ENCODE measurements at places on chromosomes 1 and 21. TPM values are rescaled to one million over a fixed set of nuclear protein-coding genes. Genes with fewer than 3 reads are reported as not detected.

DNA sequence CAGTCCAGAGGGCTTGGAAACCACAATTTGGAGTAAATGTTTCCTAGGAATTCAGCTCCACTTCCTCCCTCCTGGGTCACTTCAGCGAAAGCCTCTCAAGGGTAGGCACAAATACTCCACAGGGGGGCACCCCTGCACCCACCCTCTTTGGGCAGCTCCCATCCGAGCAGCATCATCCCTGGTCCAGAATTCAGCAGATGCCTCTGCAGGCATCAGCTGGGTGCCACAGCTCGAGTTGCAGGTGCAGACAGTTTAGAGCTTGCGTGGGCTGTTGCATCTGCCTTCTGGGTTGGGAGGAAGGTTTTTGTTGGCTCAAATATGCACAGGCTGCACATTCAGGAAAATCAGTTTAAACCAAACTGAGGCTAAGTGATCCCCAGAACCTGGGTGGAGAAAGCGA is 25.0 kb downstream of the KANK4 start:
- H3K27ac ChIP-seq, result no peak overlapping the region
- no peak for DNase-seq
- peaks cover 8% of the 10 kb centered on the region for H3K4me1 ChIP-seq
- H3K27me3 ChIP-seq, result no peaks in the 10 kb centered on the region

- DNase-seq, result no peak
- H3K27me3 ChIP-seq, result peaks cover 34% of the 10 kb centered on the region
- H3K27ac ChIP-seq, result peak overlapping the region; percentile 32
- H3K4me1 ChIP-seq, result peaks cover 22% of the 10 kb centered on the region
- peak overlapping the region; percentile 80 for H3K4me3 ChIP-seq
Measured at GRCh38 chr1:111738133-111738435, 1.1 kb downstream of the INKA2 start.

DNA sequence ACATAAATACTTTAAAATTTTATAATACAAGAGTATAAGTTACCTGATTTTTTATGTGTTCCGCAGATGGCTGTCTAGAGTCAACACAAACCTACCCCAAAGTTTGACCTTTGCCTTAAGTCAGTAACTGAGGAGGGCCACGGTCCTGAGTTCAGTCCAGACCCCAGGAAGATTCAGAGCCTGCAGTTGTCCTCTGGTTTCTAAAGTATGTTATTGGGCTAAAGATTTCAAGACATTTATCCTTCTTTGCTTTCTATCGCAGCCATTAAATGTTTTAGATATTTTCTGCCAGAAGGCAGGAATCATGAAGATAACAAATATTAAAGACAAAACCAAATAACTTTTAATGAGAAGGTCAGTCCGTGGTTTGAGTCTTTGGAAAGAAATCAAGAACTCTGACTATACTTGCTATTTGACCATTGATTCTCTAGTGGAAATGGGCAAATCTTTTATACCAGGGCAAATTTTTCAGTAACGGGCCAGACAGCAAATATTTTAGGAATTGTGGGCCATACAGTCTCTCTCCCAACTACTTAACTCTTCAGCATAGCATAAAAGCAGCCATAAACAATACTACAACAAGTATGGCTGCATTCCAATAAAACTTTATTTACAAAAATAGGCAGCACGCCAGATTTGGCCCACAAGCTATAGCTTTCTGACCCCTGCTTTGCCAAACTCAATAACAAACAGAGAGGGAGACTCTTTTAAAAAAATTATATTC is 38.0 kb upstream of the HAO2 start:
- H3K27ac ChIP-seq, result no peak overlapping the region
- peaks cover 8% of the 10 kb centered on the region for H3K4me1 ChIP-seq
- no peaks in the 10 kb centered on the region for H3K36me3 ChIP-seq
- no peak for DNase-seq

DNA sequence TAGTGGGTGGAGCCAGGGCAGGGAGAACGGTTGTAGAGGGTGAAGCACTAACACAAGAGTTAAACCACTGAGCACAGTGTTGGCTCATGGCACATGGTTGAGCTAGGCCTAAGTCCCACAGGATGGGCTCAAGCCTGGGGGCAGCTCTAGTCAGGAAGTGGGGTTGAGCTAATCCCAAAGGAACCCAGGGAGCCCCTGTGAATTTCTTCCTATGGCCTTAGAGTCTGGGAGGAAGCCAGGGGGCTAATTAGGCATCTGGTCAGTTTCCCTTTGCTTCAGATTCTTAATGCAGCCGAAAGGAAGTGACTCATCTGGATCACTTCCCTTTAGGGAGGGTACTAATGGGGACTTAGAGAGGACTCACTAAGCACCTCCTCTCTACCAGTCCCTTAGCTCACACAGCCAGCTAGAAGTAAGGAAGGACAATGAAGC is 10.1 kb downstream of the CFAP45 start:
- H3K4me1 ChIP-seq, result peaks cover 11% of the 10 kb centered on the region
- peaks cover 6% of the 10 kb centered on the region for H3K27me3 ChIP-seq
- no peaks in the 10 kb centered on the region for H3K36me3 ChIP-seq
- no peak for DNase-seq

SPRR3 gene
- total RNA-seq, result not detected

- no peaks in the 10 kb centered on the region for H3K27me3 ChIP-seq
- H3K27ac ChIP-seq, result no peak overlapping the region
- peak; percentile 30 for DNase-seq
- H3K4me3 ChIP-seq, result peak overlapping the region; percentile 87
Measured at GRCh38 chr1:46613661-46614603, 2.7 kb downstream of the MOB3C start.

GRCh38 chr1:74010206-74010605 is 187.8 kb downstream of the LRRIQ3 start:
- H3K27me3 ChIP-seq, result no peaks in the 10 kb centered on the region
- H3K4me3 ChIP-seq, result no peak overlapping the region
- peak; percentile 8 for DNase-seq
- no peaks in the 10 kb centered on the region for H3K36me3 ChIP-seq
- H3K27ac ChIP-seq, result no peak overlapping the region

- H3K27me3 ChIP-seq, result no peaks in the 10 kb centered on the region
- DNase-seq, result no peak
- H3K36me3 ChIP-seq, result peaks cover 31% of the 10 kb centered on the region
- no peak overlapping the region for H3K27ac ChIP-seq
- no peak overlapping the region for H3K4me3 ChIP-seq
- H3K4me1 ChIP-seq, result peaks cover 10% of the 10 kb centered on the region
Measured at GRCh38 chr1:36352910-36353878, 29.7 kb upstream of the EVA1B start.

- no peaks in the 10 kb centered on the region for H3K27me3 ChIP-seq
- H3K27ac ChIP-seq, result no peak overlapping the region
- peaks cover 1% of the 10 kb centered on the region for H3K4me1 ChIP-seq
- no peak for DNase-seq
- no peaks in the 10 kb centered on the region for H3K36me3 ChIP-seq
Measured at GRCh38 chr1:43880604-43881003, 53.0 kb upstream of the ARTN start.

DNA sequence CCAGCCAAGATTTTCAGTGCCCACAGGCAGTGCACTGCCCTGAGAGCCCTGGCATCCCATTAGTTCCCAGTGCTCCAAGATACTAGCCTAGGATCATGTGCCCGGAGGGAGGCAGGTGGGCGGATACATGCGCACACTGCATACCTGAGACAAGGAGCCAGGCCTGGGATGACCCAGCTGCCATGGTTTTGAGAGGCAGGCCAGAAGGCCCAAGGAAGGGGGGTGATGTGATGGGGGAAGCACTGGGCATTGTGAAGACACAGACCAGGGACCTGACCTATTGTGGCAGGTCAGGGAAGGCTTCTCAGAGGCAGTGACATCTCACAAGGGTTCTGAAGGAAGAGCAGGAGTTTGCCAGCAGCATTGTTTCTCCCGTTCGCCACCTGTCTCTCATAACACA is 3.6 kb downstream of the ZC3H12A start:
- peaks cover 40% of the 10 kb centered on the region for H3K4me1 ChIP-seq
- no peaks in the 10 kb centered on the region for H3K27me3 ChIP-seq
- H3K4me3 ChIP-seq, result peak overlapping the region; percentile 96
- H3K36me3 ChIP-seq, result peaks cover 77% of the 10 kb centered on the region

NUP210L gene
- 0.07 TPM for total RNA-seq

ADPRS gene
- total RNA-seq, result 33.6 TPM
